ENCODE measurements at places on chromosomes 4 and X.

DNA sequence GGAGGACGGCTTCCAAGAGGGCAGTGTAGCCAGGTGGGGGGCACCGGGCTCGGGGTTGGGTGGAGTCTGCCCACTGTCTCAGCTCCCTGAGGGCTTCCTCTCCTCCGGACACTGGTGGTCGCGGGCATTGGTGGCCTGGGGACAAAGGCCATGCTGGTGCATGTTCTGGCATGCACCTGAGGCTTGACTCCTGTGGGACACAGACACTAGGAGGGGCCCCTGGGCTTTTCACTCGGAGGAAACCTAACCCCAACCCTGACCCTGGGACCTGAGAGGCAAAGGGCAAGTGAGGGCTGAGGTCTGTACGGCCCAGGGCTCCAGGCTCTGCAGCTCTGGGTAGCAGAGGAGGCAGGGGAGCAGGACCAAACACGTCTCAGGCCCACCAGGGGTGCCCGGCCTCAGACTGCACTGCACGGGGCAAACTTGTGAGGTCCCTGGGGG is 22.3 kb upstream of the FGFR3 start:
- DNase-seq = no peak

- DNase-seq = no peak
Observed at GRCh38 chr4:40687676-40688389, 58.2 kb upstream of the RBM47 start.

- peak; percentile 42 for DNase-seq
Observed at GRCh38 chrX:46294234-46294633, 251.0 kb downstream of the ZNF674 start.

DNA sequence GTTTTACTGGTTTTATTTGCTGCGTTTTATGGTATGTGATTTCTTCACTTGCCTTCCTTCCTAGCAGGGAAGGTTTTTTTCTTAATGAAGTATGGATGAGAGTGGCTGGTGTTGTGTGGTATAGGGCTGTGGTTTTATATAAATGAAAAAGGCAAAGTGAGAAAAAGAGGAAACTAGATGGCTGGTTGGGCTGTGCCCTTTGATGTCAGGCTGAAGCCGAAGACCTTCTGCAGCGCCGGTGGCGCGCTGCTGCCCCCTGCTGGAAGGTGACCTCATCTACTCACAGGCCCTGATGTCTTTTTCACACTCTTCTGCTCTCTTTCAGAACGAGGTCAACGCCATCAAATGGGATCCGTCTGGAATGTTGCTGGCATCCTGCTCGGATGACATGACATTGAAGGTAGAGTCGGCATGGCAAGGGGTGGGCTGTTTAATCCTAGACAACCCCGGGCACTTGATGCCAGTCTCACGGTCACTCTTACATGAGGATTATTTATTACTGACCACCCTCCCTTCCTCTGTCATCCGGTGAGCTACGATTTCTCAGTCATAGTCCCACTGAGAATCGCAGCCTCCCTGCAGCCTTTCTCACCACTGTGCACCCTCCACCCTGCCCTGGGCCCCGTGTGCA is 56.6 kb downstream of the GPR143 start:
- peak; percentile 37 for DNase-seq

DNA sequence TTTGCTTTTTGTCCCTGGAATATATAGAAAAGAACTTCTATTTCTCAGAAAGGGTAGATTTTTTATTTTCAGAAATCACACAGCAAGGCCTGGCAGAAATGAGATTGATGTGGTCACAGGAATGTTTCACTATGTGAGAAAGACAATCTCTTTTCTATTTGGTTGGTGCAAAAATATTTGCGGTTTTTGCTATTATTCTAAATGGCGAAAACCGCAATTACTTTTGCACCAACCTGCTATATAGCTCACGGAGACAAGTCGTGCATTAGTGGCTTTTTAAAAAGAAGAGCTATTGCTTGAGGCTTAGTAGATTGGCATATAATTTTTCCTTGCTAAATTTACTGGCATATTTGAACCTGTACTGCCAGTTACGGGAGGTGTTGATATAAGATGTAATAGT is 100.4 kb downstream of the ITM2A start:
- no peak for DNase-seq

GRCh38 chr4:153966641-153967040 is 177.8 kb upstream of the SFRP2 start:
- no peak for DNase-seq

GRCh38 chr4:8819473-8820177 is 52.0 kb downstream of the HMX1 start:
- no peak for DNase-seq

DNA sequence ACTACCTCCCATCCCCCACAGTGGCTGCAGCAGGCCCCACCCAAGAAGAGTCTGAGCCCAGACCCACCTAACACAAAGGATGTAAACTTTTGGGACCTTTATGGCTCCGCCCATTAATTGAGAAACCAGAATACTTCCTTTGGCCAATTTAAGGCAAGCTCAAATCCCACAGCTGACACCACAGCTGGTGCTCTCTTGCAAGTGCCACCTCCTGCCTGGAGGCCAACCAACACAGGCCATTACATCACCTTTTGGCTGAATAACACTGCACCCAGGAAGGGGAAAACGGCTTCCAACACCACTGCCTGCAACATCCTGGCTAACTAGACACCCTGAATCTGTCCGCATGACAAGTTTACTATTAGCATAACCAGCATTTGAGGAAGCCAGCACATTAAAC is 248.8 kb downstream of the PRDM5 start:
- no peak for DNase-seq

DNA sequence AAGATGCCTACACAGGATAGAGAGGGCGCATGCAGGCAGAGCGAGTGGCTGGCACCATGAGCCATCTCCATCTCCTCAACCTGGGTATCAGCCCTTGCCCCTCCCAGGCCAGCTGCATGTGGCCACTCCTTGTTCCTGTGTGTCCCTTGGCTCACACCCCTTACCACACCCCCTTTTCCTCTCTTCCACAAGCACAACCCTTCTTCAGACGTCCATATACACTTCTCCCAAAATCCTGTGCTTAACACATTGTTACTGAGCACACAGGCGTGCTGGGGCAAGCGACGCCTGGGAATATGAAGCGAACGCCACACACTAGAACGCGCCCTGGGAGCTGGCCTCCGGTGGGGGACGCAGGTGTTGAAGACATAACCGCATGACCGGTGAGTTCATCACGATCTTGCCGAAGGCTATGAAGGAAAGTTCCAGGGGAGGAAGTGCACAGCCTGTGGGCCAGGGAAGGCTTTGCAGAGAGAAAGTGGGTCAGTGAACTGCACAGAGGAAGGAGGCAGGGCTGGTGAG is 19.1 kb upstream of the KIAA0232 start:
- DNase-seq = no peak

- peak; percentile 19 for DNase-seq
Observed at GRCh38 chrX:19303256-19303880, 40.4 kb upstream of the PDHA1 start.

- no peak for DNase-seq
Observed at GRCh38 chr4:118390121-118390520, 37.3 kb upstream of the PRSS12 start.

DNA sequence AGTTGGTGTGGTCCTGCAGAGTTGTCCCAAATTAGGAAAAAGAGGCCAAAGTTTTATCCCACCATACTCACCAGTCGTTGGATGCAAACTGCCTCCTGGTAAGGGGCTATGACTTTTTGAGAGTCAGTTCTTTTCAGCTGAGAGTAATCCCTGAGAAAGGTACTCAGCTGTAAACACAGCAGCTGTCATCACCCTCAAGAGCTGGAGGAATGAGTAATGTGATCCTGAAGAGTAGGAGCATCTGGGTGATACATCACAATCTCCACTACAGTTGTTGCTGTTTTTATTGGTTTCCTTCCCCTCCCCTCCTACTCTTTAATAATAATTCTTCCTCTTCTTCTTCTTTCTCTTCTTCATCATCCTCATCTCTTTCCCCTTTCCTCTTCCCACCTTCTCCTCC is 5.7 kb downstream of the MAGEE1 start:
- DNase-seq = no peak

DNA sequence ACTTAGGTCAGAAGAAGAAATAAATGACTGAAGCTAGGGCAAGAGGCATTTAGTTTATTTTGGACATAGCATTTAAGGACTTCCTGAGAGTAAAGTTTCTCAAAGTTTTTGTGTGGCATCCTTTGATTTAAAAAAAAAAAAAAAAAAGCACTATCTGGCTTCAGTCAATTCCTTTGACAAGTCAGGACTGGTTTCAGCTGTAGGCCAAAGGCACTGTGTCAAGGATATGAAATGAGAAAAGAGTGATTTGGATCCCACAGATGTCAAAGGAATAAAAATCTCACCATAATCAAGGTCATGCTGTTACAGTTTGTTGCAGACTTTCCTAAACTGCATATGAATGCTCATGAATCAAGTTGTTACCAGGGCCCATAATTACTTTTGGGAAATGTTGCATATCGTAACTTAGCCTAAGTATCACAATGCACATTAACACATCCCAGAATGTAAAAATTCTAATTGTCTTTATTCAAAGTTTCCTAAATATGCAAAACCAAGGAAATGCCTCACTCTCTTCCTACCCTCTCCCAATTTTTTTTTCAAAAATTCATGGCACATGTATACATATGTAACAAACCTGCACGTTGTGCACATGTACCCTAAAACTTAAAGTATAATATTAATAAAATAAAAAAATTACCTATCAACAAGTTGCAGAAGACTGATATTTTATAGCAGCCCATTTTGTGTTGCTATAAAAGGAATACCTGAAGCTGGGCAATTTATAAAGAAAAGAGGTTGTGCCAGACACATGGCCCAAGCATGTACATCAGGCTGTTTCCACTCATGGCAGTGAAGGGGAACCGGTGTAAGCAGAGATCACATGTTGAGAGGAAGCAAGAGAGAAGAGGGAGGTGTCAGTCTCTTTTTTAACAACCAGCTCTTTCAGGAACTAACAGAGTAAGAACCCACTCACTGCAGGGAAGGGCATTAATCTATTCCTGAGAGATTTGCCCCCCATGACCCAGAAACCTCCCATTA is 33.7 kb upstream of the ADAMTS3 start:
- no peak for DNase-seq

DNA sequence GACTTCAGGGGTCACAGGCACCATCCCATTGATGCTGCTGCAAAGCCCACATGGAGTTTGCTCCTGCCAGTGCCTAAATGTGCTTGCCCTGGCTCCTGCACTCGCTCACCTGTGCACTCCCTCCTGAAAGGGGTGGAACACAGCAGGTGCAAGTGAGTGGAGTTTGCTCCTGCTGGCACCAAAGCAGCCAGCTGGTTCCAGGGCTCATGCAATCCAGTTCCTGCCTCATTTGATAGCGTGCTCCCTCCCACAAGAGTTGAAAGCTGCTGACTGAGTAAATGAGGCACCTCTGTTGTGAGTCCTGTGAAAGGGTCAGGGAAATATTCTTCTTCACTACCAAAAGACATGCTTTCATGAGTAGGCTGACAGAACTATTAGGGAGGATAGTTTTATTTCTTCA is 30.5 kb downstream of the CXCL8 start:
- no peak for DNase-seq

- peak; percentile 18 for DNase-seq
Observed at GRCh38 chr4:110589297-110589696, 33.6 kb downstream of the PITX2 start.

- no peak for DNase-seq
Observed at GRCh38 chrX:94524867-94525266, 850.9 kb downstream of the FAM133A start.

DNA sequence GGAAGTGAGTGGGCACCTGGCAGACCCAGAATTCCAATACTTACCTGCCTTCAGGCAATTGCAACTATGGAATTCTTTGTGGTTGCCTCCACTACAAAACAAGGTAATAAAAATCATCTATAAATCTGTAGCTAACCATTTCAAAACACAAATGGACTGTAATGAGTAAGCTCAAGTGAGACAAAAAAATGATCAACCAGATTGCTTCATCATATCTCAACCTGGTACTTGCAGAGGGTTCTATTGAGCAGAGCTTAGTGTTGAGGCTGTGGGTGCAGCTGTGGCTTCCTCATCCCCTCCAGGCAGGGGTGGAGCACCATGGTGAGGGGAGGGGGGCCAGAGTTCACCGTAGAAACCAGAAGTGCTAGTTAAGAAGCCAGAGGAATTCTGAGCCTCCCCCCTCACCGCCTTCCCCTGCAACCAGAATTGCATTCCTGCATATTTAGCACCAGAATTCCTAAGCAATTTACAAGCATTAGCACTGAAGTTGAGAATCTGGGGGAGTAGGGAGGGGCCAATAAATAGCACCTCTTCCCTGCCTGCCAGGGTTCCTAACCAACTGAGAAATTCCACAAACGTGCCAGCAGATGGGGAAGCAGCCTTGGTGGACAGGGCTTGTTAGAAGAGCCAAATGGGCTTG is 11.5 kb downstream of the CTAG1A start:
- peak; percentile 32 for DNase-seq

- no peak for DNase-seq
Observed at GRCh38 chrX:92232182-92232581, 453.0 kb downstream of the PCDH11X start.

- peak; percentile 1 for DNase-seq
Observed at GRCh38 chrX:15864629-15865028, 10.0 kb upstream of the AP1S2 start.

DNA sequence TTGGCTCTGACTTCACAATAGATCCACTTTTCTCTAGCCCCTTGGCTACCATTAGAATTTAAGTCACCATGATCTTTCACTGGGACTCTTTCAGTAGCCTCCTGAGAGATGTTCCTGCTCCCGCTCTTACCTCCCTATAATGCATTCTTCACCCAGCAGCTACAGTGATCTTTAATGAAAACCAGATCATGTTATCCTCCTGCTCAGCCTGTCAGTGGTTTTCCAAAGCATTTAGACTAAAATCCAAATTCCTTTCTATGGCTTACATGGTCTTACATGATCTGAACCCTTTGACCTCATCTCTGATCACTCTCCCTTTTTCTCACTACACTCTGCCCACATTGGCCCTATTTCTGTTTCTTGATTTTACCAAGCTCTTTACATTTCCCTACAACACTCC is 18.3 kb upstream of the RPS6KA3 start:
- no peak for DNase-seq

DNA sequence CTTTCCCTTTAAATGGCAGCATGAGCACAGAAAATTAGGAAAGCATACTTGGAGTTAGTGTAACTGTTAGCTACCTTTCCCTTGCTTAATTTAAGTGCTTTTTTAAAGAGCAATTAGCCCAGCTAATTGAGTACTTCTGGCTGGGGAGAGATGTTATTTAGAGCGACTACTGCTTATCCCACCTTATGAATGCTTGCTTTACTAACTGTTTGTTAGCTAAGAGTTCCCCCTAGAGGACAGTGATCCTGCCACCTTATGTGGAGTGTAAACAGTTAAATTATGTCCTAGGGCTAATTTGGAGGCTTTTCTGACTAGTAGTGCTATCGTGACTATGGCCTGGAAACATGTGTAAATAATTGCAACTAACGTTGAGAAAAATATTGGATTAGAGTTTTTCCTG is 909.4 kb downstream of the FSTL5 start:
- no peak for DNase-seq

DNA sequence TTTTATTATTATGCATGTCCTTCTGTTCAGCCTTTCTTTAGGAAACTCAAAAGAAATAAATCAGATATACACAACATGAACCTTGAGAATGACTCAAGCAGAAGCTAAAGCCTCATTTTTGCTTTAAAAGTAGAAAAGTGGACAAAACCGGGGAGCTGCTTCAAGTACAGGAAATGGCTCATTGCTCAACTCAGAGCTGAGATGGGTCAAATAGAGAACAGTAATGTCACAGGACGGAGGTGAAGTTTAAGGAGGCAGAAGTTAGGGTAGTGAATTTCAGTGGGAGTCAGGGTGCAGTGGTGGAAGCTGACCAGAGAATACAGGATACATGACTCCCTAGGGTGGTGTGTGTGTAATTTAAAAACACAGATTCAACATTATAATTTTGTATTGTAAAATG is 22.2 kb downstream of the PHKA2 start:
- DNase-seq = peak; percentile 20

Measured in HFFc6 (cell line).